ENCODE measurements at places on chromosomes 11 and 22.

DNA sequence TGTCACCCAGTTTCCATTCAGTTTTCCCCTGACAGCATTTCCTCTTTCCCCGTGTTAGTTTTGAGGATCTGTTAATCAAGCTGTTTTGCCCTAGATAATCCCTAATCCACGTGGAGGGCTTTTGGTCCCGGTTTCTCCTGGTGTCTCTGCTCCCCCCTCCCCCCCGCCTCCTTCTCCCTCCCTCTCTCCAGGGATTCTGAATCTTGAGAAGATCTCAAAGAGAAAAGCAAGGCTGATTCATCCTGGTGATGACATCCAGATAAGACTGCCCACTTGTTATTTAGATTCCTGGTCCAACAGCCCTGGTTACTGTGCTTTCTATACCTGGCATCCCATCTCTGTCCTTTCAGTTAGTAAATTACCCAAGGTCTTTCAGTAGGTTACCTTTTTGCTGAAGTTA, 59.4 kb downstream of the KCNA4 start:
- DNase-seq: no peak

DNA sequence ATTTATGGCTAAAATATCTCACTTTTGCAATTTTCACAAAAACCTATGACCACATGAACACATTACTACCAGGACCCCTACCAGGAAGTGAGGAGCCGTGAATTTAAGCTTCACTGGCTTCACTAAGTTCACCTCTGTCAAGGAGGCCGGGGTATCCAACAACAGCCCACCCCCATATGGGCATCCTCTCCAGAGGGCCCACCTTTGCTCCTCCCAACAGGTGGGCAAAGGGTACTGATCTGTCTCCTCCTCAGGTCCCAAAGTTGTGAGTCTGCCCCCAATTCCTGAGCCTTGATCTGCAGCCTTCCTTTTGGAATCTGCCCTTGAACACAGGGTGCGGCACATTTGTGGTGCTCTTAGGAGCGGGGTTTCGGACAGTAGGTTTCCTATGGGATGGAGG, 66.9 kb downstream of the OTOG start:
- no peak for DNase-seq

GRCh38 chr22:46021577-46021976, 44.6 kb upstream of the WNT7B start:
- no peak for DNase-seq

GRCh38 chr11:76391021-76391420, 9.9 kb downstream of the GVQW3 start:
- DNase-seq: no peak

DNA sequence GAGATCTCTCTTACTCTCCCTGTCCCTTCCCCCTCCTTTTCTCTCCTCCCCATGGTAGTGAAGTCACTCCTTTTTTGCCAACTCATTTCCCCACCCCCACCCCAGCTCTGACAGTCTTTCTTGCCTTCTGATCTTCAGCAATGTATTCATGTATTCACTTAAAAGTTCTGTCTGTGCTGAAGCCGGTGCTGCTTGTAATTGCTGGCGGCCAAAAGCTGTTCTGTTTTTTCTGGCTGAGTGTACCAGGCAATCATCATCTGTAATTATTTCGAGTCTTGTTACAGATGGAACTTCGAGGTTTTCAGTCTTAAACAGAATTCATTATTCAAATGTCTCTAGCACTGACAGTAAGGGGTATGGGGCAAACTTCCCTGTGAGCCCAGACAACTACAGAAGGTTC, 99.5 kb downstream of the SPATA19 start:
- no peak for DNase-seq

DNA sequence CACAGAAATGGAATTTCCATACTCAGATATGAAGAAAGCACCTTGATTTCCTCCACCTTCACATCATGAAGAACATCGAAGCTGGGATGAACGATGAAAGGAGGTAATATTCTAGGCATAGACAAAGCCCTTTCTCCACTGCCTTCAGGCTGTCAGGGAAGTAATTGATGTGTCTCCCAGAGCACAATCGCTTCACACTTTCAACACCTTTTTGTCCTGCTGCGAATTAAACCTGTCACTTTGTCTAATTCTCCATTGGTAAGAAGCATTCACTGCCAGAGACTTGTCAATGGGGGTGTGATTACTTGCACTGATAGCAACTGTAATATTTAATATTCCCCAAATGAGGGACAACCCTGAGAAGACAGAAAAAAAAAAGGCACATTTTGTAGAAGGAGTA, 260.1 kb downstream of the ETS1 start:
- no peak for DNase-seq

DNA sequence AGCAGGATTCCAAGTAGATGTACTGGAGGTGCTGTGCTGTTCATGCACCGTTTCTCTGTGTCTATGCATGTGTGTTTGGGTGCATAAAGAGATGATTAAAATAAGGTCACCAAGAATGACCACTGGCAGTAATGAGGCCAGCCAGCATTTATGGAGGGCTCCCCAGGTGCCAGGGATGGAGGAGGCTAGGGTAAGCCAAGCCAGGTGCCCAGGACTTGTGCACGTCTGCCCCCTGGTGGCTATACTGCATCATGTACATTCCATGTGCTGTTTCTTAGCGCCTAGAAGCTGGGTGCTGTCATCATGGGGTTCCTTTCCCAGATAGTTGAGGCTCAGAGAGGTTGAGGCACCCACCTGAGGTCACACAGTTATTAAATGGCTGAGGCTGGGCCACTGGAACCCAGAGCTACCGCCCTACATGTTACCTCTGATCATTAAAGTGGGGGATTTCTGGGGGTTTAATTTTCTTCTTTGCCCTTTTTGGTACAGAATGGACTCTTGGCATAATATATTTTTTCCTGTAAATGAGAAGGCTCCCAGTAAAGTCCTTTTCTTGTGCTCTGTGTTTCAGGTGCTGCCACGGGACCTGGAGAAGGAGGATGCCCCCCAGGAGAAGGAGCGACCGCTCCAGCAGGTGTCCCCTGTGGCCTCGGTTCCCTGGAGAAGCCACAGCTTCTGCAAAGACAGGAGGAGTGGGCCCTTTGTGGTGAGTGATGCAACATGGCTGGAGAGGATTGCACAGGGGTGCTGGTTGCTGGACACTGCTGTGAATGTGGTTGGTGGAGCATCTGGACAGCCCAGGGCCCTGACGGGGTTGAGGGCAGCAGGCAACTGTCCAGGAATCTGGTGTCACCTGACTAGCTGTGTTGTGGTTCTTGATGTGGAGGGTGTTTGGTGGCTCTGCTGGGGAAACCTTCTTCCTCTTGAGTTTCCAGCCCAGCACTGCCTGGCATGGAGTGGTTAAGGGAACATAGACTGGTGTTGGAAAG, 96.4 kb downstream of the KIAA1671 start:
- DNase-seq: peak; percentile 37

GRCh38 chr11:70483077-70483861, 84.9 kb downstream of the CTTN start:
- DNase-seq: peak; percentile 56

DNA sequence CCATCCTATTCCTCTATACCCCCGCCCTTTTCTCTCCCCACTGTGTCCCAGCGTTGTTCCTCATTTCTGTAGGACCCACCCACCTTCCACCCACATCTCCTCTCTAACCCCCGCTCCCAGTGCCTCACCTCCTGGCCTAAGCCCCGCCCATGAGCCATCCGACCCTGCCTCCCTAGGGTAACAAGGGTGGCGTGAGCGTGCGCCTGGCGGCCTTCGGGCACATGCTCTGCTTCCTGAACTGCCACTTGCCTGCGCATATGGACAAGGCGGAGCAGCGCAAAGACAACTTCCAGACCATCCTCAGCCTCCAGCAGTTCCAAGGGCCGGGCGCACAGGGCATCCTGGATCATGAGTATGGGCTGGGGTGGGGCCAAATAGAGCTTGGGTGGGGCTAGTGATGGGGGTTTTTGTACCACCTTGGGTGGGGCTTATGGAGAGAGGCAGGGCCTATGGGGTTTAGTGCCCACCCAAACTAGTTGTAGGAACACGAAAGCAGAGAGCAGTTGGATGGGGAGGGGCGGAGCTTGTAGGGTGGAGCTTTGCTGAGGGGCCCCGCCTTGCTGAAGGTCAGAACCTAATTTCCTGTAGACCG, 4.5 kb downstream of the INPP5J start:
- DNase-seq: no peak

- peak; percentile 51 for DNase-seq
These were observed 1.3 kb downstream of the CTSW start for GRCh38 chr11:65880844-65881421.

DNA sequence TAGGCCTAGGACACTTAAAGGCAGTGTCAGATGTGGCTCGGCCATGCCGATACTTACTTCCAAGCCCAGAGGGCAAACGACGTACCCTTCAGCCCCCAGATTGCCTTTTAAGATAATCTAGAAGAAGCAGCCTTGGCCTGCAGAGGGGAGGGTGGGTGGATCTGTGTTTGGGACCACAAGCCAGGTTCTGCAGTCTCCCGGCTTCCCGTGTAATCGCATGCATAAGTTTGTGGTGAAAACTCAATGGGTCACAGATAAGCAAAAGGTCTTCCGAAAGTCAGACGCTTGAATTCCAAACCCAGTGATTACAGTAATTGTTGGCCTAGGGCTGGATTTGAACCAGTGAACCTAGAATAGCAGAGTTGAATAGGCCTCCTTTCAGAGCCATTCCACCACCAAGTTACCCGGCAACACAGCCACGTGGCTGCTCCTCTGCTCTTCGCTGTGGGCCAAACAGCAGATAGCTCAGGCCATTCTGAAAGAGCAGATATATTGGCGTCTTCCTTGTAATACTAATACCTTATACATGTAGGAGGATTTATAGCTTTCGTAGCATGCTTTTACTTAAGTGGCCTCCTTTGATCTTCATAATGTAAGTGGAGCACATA, 170.8 kb upstream of the CADM1 start:
- DNase-seq: no peak

- no peak for DNase-seq
These were observed 64.6 kb downstream of the ST3GAL4 start for GRCh38 chr11:126419801-126420697.

DNA sequence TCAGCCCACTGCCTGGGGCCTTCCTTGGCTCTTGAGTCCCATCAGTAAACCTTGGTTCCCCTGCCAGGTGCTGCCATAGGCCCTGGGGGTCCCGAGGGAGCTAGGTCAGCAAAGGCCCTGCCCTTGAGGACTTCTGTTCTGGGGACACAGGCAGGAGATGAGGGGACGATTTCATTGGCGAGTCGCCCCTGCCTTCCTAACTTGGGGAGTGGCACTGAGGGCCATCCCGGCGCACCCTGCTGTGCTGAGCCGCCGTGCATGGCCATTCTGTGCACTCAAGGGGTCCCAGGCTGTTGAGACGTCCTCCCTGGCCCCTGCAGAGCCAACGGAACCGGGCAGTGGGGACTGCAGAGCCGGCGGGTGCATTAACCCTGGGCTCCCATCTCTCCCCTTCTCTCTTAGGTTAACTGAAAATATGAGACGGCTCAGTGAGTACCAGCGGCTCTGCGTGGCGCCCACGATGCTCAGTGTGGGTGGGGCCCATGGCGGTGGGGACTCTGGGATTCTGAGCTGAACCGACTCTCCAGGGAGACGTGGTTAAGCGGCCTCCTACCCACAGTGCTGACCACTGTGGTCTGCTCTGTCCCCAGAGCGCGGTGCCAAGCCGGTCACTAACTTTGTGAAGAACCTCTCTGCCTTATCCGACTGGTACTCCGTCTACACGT, 43.4 kb downstream of the GRAMD4 start:
- DNase-seq: no peak

- DNase-seq: peak; percentile 34
These were observed 689 bp downstream of the TAF10 start for GRCh38 chr11:6611092-6611962.

GRCh38 chr22:19187716-19188563, 9.4 kb upstream of the SLC25A1 start:
- no peak for DNase-seq

GRCh38 chr11:28049338-28050216, 58.4 kb downstream of the KIF18A start:
- DNase-seq: peak; percentile 82

GRCh38 chr11:123452794-123453193, 22.7 kb downstream of the GRAMD1B start:
- no peak for DNase-seq

DNA sequence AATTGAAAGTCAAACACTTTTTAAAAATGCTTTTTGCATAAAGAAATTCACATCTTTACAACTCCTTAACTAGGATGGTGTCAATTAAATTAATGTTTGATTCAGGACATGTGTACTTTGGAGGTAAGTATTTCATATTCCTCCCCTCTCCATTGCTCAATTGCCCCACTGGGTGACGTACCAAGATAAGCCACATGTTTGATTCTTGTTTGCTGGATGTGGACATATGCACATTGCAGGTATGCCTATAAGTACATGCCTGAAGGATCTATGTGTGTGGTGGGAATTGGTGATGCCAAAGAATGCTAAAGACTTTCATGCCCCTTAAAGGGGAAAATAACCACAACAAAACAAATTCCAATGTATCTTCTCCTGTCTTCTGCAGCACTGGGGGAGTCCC, 5.8 kb downstream of the CD44 start:
- DNase-seq: peak; percentile 71

GRCh38 chr22:32864596-32864995, 63.1 kb downstream of the TIMP3 start:
- DNase-seq: no peak

GRCh38 chr22:29328055-29328454, 12.6 kb upstream of the RASL10A start:
- DNase-seq: no peak

DNA sequence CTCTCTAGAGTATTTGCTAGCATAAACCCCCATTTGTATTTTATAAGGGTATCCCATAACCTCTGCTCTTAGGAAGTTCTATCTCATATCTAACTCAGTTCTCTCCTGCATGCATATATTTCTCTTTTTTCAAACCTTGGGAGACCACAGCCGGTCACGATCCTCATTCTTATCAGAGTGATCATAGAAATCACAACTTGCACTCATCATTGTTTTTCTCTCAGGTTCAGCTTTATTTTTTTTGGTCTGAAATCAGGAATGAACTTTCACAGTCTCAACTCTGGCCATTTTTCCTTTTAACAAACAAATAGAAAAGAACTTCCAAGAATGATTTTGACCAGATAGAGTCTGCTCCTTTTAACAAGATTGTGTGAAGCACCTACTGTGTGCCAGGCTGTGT, 98.6 kb upstream of the BLID start:
- DNase-seq: peak; percentile 53

DNA sequence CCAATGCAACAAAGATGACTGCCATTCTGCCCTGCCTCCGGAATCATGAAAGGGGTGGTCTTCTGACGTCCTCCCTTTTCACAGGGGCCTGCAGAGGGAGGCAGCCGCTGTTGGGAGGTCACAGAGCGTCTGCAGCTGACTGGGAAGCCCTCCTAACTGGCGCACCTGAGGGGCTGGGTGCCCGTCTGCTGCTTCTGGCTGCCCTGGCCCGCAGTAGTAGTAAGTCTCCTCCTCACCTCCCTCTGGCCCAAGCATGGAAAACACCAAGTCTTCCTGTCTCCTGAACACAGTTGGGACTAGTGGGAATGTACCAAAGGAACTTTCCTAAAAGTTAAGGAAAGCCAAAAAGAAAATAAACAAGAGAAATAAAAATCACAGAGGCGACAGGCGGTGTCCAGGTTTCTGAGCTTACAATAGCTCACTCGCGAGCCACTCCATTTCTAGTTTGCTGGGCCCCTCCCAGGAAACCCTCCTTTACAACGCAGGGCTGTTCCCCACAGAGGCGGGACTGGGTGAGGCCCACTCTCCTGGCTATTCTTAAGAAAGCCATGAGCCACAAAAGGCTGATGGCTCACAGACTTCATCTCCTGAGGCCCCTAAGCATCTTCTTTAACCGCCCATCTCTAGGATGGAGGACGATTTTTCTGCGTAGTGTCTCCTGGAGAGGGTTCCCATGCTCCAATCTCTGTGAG, 37.0 kb upstream of the CECR2 start:
- DNase-seq: no peak

All from EL (cell line).